ENCODE measurements at places on chromosomes 16 and 17. TPM values are rescaled to one million over a fixed set of nuclear protein-coding genes. Genes with fewer than 3 reads are reported as not detected.

- peaks cover 12% of the 10 kb centered on the region for H3K4me1 ChIP-seq
- H3K27me3 ChIP-seq, result peaks cover 69% of the 10 kb centered on the region
- DNase-seq, result no peak
- no peak overlapping the region for H3K27ac ChIP-seq
- no peak overlapping the region for H3K4me3 ChIP-seq
These were observed 10.2 kb upstream of the CBX8 start for GRCh38 chr17:79806863-79807720.

GRCh38 chr16:85262558-85263238 lies 150.4 kb upstream of the CIBAR2 start:
- H3K36me3 ChIP-seq, result no peaks in the 10 kb centered on the region
- H3K27me3 ChIP-seq, result peaks cover 3% of the 10 kb centered on the region

- H3K4me3 ChIP-seq, result no peak overlapping the region
- DNase-seq, result no peak
- H3K27ac ChIP-seq, result no peak overlapping the region
These were observed 65.0 kb downstream of the CBLN1 start for GRCh38 chr16:49216593-49216992.

DNA sequence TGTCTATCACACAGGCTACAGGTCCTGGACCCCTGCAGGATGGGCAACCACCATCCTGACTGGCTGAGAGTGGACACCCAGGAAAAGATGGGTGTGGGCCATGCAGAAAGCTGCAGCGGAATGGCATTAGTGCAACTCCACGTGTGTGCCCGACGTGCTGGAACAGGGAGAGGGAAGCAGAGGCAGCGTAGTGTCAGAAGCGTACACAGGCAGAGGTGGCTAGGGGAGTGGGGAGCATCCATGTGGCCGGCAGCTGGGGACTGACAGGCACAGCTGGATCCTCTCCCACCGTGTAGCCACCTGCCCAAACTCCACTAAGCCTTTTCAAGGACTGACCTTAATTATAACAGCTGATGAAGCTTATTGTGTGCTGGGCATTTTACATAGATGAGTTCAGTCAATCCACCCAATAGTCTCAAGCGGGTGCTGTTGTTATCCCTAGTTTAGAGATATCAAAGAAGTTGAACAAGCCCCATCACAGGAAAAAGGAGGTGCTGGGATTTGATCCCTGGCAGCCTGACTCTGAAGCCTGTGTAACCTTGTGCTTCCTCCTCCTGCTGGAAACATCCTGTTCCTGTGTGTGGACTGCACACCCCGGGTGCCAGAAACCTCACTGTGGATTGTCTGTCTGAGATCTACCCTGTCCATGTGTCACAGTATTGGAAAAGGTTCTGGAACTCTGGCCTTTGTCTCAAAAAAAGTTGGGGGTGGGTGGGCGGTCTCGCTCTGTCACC lies 114.0 kb downstream of the PRKCA start:
- peaks cover 50% of the 10 kb centered on the region for H3K4me1 ChIP-seq
- H3K27ac ChIP-seq, result no peak overlapping the region
- no peaks in the 10 kb centered on the region for H3K36me3 ChIP-seq
- no peaks in the 10 kb centered on the region for H3K27me3 ChIP-seq

GRCh38 chr16:51473091-51473490 lies 322.0 kb upstream of the SALL1 start:
- H3K4me3 ChIP-seq, result no peak overlapping the region
- H3K27ac ChIP-seq, result no peak overlapping the region
- H3K27me3 ChIP-seq, result peaks cover 8% of the 10 kb centered on the region

- no peak for DNase-seq
- H3K27ac ChIP-seq, result no peak overlapping the region
- peaks cover 1% of the 10 kb centered on the region for H3K36me3 ChIP-seq
These were observed 113.9 kb upstream of the TBX2 start for GRCh38 chr17:61285526-61286320.

- peaks cover 35% of the 10 kb centered on the region for H3K4me1 ChIP-seq
- peak overlapping the region; percentile 93 for H3K27ac ChIP-seq
- peak overlapping the region; percentile 84 for H3K4me3 ChIP-seq
- no peaks in the 10 kb centered on the region for H3K36me3 ChIP-seq
These were observed 1.2 kb downstream of the DUSP14 start for GRCh38 chr17:37490638-37491614.

DNA sequence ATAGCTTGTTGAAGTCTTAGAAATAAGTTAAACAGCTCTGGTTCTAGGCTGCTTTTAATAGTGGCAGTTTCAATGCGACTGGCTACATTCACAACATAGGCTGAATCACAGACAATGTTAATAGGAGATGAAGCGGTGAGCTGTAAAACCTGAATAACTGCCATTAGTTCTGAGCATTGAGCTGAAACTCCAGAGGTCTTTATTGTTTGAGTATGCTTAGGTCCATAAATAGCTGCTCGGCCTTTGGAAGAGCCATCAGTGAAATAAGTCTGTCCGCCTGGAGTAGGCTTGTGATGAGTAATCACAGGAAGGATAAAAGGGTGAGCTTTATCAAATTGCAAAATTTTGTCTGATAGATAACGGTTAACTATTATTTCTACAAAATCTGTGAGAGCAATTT lies 9.4 kb upstream of the ZNF689 start:
- DNase-seq, result no peak
- peaks cover 2% of the 10 kb centered on the region for H3K27me3 ChIP-seq
- no peaks in the 10 kb centered on the region for H3K36me3 ChIP-seq
- peak overlapping the region; percentile 44 for H3K27ac ChIP-seq
- no peak overlapping the region for H3K4me3 ChIP-seq

GRCh38 chr17:16419929-16420271 lies 4.5 kb downstream of the TRPV2 start:
- H3K27me3 ChIP-seq, result no peaks in the 10 kb centered on the region
- H3K4me3 ChIP-seq, result no peak overlapping the region
- H3K36me3 ChIP-seq, result no peaks in the 10 kb centered on the region

- H3K4me1 ChIP-seq, result no peaks in the 10 kb centered on the region
- no peak overlapping the region for H3K27ac ChIP-seq
- no peak overlapping the region for H3K4me3 ChIP-seq
- H3K27me3 ChIP-seq, result peaks cover 13% of the 10 kb centered on the region
- no peaks in the 10 kb centered on the region for H3K36me3 ChIP-seq
- DNase-seq, result no peak
These were observed 12.0 kb downstream of the SEZ6 start for GRCh38 chr17:28993645-28994426.

GRCh38 chr17:42436391-42436790 lies 13.3 kb upstream of the CAVIN1 start:
- no peak overlapping the region for H3K4me3 ChIP-seq

GRCh38 chr16:27826893-27827289 lies 236.6 kb downstream of the GSG1L start:
- peaks cover 14% of the 10 kb centered on the region for H3K27me3 ChIP-seq
- H3K4me1 ChIP-seq, result peaks cover 10% of the 10 kb centered on the region
- no peak for DNase-seq
- H3K4me3 ChIP-seq, result no peak overlapping the region

- H3K4me3 ChIP-seq, result no peak overlapping the region
- H3K27me3 ChIP-seq, result no peaks in the 10 kb centered on the region
- no peak for DNase-seq
- no peak overlapping the region for H3K27ac ChIP-seq
- H3K4me1 ChIP-seq, result peaks cover 40% of the 10 kb centered on the region
These were observed 3.7 kb downstream of the DYNLL2 start for GRCh38 chr17:58086953-58087352.

DNA sequence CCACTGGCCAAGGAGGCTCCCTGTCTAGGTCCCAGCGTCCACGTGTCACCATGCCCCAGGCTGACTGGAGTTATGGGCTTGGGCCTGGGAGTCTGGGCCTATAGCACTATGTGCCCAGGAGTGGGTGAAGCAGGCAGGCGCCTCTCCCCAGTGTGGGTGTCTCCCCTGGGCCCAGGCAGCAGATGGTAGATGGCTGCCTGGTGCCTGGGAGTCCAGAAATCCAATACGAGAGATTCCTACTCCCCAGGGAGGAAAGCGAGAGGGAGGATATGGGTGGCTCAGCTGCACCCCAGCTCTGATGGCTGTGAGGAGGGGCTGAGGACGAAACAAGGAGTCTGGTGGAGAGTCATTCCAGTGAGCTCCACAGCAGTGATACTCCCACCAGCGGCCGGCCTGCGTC lies 5.0 kb downstream of the KCNH6 start:
- H3K36me3 ChIP-seq, result no peaks in the 10 kb centered on the region
- H3K4me3 ChIP-seq, result no peak overlapping the region
- peaks cover 3% of the 10 kb centered on the region for H3K4me1 ChIP-seq
- DNase-seq, result no peak
- H3K27me3 ChIP-seq, result peaks cover 31% of the 10 kb centered on the region

DNA sequence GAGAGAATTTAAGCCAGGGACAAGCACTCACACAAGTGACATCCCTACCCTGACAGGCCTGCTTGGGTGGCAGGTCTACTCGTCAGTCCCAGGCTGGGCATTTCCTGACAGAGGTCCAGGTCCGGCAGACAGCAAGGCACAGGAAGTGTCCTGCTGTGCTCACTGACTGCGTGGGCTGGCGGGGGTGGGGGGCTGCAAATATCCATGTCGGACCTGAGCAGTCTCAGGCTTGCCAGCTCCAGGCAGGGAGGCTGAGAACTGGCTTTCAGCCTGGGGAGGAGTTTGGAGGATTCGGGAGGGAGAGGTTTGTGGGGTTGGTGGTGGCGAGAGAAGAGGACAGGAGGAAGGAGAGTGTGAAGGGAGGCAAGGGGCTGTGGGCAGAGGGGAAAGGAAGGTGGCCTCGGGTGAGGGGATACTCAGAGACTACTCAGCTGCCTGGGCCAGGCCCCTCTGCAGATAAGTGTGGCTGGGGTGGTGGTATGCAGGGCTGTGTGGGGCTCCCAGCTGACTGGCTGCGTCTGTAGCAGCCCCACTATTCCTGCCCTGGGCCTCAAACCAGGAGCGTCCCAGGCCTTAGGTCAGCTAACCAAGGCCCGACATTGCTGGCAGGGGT lies 7.8 kb downstream of the HIC1 start:
- no peak overlapping the region for H3K27ac ChIP-seq
- no peak for DNase-seq
- H3K27me3 ChIP-seq, result peaks cover 32% of the 10 kb centered on the region
- H3K36me3 ChIP-seq, result peaks cover 31% of the 10 kb centered on the region
- H3K4me1 ChIP-seq, result no peaks in the 10 kb centered on the region

DNA sequence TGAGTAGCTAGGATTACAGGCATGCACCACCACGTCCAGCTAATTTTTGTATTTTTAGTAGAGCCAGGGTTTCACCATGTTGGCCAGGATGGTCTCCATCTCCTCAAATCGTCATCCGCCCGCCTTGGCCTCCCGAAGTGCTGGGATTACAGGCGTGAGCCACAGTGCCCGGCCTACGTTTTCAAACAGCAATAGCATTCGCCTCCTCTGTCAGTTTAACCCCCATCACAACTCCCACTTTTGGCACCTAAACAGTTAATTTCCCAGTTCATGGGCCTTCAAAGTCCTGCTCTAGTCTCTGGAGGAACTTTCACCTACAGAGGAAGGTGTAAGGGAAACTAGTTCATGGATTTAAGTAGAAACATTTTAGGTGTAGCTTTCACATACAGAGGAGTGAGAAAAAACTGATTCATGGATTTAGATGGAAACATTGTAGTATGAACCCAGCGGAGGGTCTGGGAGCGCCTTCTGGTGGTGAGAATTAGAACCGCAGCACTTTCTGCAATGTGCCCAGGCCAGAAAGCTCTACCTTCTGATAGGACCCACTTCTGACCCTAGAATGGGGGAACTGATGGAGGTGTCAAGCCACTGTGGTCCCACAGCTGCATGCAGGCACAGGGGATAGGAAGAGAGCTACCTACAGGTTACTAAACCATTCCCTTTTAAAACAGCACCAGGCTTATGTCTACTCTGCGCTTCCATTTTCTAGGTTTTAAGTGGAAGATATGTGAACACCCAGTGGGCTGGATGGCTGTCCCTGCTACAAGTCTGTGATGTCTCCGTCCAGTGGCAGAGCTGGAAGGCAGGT lies 12.0 kb upstream of the MEOX1 start:
- DNase-seq, result peak; percentile 72
- H3K4me3 ChIP-seq, result no peak overlapping the region
- no peaks in the 10 kb centered on the region for H3K27me3 ChIP-seq
- no peaks in the 10 kb centered on the region for H3K36me3 ChIP-seq
- H3K4me1 ChIP-seq, result peaks cover 55% of the 10 kb centered on the region

DNA sequence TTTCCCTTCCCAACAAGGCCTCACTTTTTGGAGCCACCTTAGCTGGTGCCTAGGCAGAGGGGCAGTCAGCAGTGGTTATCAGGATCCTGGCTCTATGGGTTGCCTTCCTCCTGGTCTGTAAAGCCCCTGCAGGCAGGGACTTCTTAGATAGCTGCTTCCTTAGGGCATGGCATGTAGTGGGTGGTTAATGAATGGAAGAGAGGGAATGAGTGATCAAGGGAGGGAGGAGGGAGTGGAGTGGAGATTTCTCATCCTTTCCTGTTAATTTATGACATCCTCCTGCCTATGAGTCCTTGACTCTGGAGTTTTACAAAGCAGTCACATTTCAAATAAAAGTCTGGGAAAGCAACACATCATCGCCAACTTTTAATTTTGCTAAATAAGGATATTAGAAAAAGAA lies 40.7 kb downstream of the SNX20 start:
- DNase-seq, result no peak
- H3K27ac ChIP-seq, result no peak overlapping the region
- no peaks in the 10 kb centered on the region for H3K4me1 ChIP-seq
- no peak overlapping the region for H3K4me3 ChIP-seq
- peaks cover 8% of the 10 kb centered on the region for H3K27me3 ChIP-seq

- H3K4me1 ChIP-seq, result no peaks in the 10 kb centered on the region
- no peaks in the 10 kb centered on the region for H3K36me3 ChIP-seq
These were observed 8.6 kb downstream of the ABCA3 start for GRCh38 chr16:2331931-2332267.

GRCh38 chr16:47519037-47519436 lies 57.9 kb downstream of the PHKB start:
- H3K27me3 ChIP-seq, result no peaks in the 10 kb centered on the region
- H3K4me3 ChIP-seq, result no peak overlapping the region
- peaks cover 20% of the 10 kb centered on the region for H3K36me3 ChIP-seq
- H3K4me1 ChIP-seq, result peaks cover 7% of the 10 kb centered on the region

GRCh38 chr17:49361129-49361901 lies 735 bp downstream of the ZNF652 start:
- H3K27me3 ChIP-seq, result no peaks in the 10 kb centered on the region
- H3K36me3 ChIP-seq, result peaks cover 1% of the 10 kb centered on the region
- peak overlapping the region; percentile 88 for H3K4me3 ChIP-seq
- H3K4me1 ChIP-seq, result peaks cover 40% of the 10 kb centered on the region
- peak overlapping the region; percentile 97 for H3K27ac ChIP-seq

DNA sequence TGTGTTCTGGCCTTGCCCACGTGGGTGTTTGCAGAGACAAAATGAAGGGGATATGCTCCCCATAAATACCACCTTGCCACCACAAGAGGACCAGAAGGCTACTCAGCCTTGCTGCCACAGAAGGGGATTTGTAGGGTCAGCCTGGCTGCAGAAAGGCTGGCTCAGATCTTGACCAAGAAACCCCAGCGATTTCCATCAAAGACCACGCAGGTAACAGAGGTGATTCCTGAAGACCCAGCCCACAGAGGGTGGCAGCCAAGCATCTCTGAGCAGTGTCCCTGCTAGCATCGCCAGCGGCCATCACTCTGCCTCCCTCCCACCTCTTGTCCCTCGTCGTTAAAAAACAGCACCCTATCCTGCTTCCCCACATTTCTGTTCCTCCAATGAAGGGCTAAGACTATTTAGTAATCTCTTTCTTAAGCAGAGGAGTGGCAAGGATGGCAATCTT lies 54.9 kb downstream of the BEAN1 start:
- H3K4me3 ChIP-seq, result no peak overlapping the region
- no peaks in the 10 kb centered on the region for H3K36me3 ChIP-seq
- peaks cover 9% of the 10 kb centered on the region for H3K27me3 ChIP-seq
- no peak for DNase-seq

CASKIN1 gene
- total RNA-seq, result 12.7 TPM

AXIN2 gene
- 10.2 TPM for total RNA-seq

AATK gene
- total RNA-seq, result 12.2 TPM

HP gene
- not detected for total RNA-seq

TMEM92 gene
- 7.4 TPM for total RNA-seq

BTBD17 gene
- total RNA-seq, result 3.4 TPM

ZDHHC1 gene
- 16.5 TPM for total RNA-seq

CNTNAP1 gene
- total RNA-seq, result 2.3 TPM

PRR11 gene
- 21.2 TPM for total RNA-seq

CRHR1 gene
- total RNA-seq, result not detected

ZACN gene
- total RNA-seq, result 0.36 TPM

CACNG3 gene
- total RNA-seq, result not detected

DNASE1L2 gene
- total RNA-seq, result 1.7 TPM

All from progenitor cell of endocrine pancreas (in vitro differentiated cells).